Glutamatergic neuron (in vitro differentiated cells): ENCODE measurements at places on chromosomes 16 and 17. TPM values are rescaled to one million over a fixed set of nuclear protein-coding genes. Genes with fewer than 3 reads are reported as not detected.
A peak's percentile ranks its signal among the peaks of the same experiment; 100 is the strongest.

- no peak for DNase-seq
These were observed 39.4 kb downstream of the SLC47A1 start for GRCh38 chr17:19573075-19573474.

DNA sequence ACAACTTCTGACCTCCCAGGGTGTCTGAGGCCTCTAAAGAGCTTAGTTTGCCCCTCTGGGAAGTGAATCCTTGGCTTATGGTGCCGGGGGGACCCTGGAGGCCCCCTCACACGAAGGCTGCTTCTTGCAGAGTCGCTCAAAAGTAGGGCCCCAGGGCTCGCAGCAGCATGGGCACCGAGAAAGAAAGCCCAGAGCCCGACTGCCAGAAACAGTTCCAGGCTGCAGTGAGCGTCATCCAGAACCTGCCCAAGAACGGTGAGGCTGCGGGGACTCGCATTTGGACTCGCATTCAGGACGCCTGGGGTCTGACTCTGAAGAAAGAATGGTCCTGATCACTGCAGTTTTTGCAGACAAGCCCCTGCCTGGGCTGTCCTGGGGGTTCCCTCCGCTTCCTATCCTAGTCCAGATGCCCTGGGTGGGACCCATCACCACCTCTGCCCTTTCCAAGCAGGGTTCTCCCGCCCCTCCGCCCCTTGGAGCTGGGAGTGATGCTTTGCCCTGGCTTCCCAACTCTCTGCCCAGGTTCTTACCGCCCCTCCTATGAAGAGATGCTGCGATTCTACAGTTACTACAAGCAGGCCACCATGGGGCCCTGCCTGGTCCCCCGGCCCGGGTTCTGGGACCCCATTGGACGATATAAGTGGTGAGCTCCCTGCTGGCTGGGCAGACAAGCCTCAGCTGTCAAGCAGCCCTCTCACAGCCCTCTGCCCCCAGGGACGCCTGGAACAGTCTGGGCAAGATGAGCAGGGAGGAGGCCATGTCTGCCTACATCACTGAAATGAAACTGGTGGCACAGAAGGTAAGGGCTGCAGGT, 698 bp downstream of the ACBD4 start:
- peak; percentile 76 for DNase-seq

DNA sequence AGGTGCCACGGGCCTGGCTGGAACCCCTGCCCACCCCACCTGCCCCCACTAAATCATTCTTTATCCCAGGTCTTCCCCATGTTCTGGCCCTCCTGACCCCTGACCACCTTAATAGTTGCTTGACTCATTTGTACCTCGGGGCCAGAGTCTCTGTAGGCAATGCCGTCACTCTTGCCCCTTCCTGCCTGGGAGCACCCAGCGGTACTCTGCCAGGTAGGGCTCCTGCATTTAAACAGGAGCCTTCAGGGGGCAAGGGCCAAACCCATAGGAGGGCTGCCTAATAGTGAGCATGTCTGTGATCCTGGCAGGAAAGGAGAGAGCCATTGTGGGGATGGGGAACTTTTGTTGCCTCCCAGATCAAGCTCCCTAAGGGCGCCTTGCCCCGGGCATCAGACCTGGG, 8.8 kb upstream of the ITGA3 start:
- DNase-seq, result no peak

- DNase-seq, result no peak
These were observed 59.2 kb downstream of the BMERB1 start for GRCh38 chr16:15493466-15494180.

DNA sequence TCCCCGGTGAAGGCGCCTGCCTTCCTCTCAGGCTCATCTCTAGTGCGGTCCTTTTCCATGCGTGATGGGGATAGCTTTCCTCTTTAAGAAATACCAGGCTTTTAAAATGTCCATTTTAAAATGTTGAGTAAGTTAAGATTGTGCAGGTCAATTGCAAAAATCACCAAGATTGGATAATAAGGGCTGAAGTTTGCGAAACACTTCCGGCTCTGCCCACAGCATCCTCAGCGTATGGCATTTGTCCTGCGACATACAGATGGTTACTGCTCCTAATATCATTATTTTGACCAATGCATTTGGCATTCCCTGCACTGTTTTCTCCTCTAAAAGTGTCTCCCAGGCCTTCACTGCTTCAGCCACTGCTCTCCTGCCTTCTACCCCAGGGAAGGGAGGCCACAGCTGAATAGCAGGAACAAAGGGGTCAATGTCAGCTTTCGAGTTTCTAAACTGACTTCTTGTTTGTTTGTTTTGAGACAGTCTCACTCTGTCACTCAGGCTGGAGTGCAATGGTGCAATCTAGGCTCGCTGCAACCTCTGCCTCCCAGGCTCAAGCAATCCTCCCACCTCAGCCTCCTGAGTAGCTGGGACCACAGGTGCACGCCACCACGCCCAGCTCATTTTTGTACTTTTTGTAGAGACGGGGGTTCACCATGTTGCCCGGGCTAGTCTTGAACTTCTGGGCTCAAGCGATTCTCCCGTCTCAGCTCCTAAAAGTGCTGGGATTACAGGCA, 91.9 kb downstream of the CRISPLD2 start:
- DNase-seq, result no peak

DNA sequence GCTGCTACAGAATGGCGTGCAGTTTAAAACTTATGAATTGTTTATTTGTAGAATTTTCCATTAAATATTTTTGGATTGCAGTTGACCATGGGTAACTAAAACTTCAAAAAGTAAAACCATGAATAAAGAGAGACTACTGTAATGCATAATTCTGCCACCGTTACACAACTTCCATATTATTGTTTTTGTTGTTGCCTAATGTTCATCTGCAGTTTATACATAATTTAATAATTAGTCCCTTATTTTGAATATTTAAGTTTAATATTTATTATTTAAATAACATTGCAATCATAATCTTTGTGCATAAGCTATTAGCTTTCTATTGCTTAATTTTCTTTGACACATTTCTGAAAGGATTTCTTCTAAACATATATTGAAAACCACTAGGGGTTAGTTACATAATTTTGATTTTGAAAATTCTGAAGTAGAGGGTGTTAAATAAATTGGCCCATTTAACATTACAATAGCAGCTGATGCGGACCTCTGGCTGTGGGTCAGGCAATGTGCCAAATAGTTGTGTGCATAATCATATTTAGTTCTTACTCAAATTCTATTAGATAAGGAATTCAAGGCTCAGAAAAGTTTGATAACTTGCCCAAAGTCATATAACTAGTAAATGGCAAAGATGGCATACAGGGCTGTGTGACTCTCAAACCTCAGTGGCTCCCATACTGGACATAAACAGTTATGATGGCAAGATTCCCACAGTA, 31.1 kb downstream of the PPM1E start:
- DNase-seq, result no peak

- DNase-seq, result no peak
These were observed 7.1 kb downstream of the CARHSP1 start for GRCh38 chr16:8861563-8862308.

- no peak for DNase-seq
These were observed 14.7 kb downstream of the TOM1L2 start for GRCh38 chr17:17957584-17957916.

GRCh38 chr16:4639899-4640509, 15.4 kb downstream of the MGRN1 start:
- no peak for DNase-seq

DNA sequence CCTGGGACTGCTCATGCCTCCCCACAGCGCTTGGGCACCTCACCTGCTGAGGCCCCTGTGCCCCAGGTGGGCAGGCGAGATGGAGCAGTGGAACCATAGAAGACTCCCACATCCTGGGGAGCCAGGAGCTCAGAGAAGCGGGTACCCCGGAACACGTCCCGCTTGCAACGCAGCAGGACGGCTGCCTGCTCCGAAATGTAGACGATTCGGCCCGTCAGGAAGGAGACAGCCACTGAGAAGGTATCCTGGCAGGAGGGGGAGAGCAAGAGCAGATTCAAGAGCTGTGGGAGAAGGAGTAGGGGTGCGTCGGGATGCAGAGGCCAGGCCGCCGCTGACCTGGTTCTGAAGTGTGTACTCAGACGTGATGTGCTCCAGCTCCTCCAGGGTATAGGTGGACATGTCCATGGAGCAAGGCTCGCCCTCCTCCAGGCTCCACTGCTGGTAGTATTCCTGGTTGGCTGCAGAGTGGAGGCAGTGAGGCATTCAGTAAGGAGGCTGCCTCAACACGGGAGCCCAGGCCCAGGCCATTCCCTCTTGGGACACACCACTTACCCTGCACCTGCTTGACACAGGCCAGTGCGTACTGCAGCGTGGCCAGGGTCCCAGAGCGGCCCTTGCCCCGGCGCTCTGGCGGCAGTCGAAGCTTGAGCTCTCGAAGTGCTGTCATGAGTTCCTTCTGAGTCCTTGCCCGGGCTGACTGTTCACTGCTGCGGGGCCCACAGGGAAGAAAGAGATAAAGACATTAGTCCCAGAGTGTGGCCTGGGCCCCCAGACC, 2.6 kb downstream of the PER1 start:
- DNase-seq, result no peak

GRCh38 chr16:17222871-17223401, 247.8 kb downstream of the XYLT1 start:
- DNase-seq, result no peak

DNA sequence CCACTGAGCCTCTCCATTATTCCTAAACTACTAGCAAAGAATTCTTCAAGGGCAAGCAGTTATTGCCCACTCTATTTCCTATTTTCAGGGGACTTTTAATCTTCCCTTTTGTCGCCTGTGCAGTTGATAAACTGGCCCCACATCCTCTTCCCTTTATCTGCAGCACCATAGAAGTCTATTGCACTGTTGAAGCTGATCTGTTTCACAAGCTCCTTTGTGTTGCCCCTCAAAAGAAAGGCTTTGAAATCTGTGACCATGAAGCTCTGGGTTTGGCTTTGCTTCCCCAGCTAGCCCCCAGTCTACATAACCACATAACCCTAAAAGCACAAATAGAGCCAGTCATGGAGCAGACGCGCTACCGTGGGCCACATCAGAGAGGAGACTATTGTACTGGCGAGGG, 37.1 kb downstream of the CDRT15 start:
- no peak for DNase-seq

GRCh38 chr17:30200106-30200505, 35.4 kb downstream of the SLC6A4 start:
- DNase-seq, result no peak

GRCh38 chr17:16920628-16921020, 51.3 kb downstream of the TNFRSF13B start:
- no peak for DNase-seq

GRCh38 chr16:74871608-74872007, 97.0 kb upstream of the FA2H start:
- DNase-seq, result no peak

GRCh38 chr17:81509207-81509971, 3.2 kb downstream of the ACTG1 start:
- no peak for DNase-seq

Gene SLFN14
- not detected for total RNA-seq

Gene KRT28
- total RNA-seq, result not detected

Gene TMEM88
- 23.7 TPM for total RNA-seq

Gene TBC1D26
- total RNA-seq, result 2.4 TPM

Gene SDR42E2
- total RNA-seq, result not detected

Gene SLC16A6
- 0.25 TPM for total RNA-seq

Gene SLC38A8
- total RNA-seq, result not detected

Gene CEP295NL
- total RNA-seq, result 6.4 TPM

Gene ZNF500
- 19.8 TPM for total RNA-seq

Gene TBC1D3C
- not detected for total RNA-seq

Gene NGFR
- total RNA-seq, result 131 TPM

Gene FNDC8
- not detected for total RNA-seq

Gene SMPD3
- 85.4 TPM for total RNA-seq

Gene PPY
- total RNA-seq, result not detected

Gene ARHGDIG
- 13.8 TPM for total RNA-seq
